Small intestine (tissue), 16 donors: ENCODE measurements at places on chromosomes 1 and 21.

GRCh38 chr1:55055084-55055882, 15.9 kb downstream of the PCSK9 start:
- DNase-seq = no peak

DNA sequence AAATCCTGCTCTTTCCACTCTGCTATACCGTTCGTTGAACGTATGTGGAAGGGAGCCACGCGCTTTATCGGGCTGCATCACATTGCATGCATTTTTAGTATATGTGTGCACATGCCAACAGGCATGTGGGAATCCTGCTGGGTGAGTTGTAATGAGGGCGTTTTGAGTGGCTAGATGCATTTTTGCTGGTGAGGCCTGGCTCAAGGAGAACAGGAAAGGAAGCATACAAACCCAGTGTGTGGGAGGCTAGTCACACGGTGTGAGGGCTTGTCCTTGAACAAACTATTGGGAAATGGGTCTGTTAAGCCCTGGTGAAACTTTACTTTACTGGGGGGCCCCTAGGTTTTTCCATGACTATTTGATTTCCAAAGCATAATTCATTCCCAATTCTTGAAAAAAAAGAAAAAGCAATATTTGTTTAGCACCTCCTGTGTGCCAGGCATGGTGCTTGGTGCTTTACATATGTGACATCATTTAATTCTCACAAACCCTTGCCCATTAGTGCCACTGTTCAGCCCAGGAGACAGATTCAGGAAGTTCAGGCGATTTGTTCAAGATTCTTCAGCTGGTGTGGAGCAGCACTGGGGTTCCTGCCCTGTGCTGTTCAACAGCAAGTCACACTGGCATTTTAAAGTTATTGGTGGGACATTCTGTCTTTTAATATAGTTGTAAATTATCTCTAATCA, 25.6 kb upstream of the JUN start:
- DNase-seq = peak; percentile 44

DNA sequence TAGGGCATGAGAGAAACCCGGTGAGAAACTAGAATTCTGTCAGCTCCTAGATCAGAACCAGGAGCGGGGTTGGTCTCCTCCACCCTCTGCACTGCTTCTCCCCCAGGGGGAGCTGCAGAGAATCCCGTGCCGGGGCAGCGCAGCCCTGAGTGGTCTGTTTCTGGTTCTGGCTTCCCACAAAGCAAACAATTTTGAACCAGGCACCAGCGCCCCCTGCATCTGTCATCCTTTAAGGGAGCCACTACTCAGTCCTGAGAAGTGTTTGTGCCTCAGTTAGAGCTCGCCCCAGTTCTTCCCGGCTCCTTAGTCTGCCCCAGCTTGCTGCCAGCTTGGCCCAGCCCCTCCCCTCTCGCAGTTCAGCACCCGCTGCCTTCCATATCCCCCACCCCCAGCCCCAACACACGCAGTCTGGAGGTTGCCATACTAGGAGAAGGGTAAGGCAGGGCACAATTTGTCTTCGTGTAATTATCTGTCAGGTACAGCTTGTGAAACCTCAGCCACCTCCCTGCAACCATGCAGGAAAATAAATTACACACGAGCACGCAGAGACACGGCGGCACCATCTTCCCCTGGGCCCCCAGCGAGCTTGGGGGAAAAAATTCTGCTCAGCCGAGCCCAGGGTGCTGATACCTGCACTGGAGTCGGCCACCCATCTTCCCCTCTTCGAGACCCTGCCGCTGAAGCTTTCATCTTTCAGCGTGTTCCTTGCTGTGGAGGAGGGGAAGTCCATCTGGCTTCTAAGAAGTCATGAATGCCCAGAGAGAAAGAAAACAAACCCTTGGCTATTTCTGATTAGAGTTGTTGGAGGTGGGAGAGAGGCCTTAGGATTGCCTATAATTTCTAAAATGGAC, 62.6 kb upstream of the CD1D start:
- peak; percentile 63 for DNase-seq

DNA sequence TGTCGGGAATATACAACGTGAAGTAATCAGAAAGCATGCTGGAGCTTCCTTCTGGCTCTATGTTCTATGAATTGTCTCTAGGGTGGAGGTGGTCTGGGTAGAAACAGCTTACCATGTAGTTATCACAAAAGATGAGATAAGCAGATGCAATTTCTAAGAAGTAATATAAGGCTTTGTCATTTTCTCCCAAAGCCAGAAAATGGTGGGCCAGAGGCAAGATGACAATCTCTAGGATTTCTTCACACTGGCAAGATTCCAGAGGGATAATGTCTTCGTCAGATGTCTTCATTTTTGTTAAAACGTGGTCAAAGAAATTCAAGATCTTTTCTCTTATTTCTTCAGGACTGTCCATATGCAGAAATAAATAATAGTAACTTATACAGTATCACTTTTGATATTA, 77.7 kb downstream of the ADCY10 start:
- DNase-seq = no peak

DNA sequence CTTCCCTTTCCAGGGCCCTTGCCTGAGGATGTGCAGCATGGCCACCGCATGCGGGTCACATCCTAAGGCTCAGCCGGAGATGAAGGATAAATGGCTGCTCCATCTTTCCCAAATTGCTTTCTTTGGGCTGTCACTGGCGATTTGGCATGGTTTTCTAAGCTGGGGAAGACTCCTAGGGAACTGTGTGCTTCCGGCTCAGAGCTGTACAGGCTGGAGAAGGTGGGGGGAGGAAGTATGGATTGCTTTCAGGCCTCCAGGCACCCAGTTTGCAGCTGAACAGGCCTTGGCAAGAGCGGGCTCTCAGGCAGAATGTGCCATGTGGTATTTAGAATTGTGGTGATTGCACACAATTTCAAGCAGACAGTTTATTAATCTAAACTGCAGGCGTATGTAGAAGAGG, 48.9 kb downstream of the TMEM53 start:
- no peak for DNase-seq

DNA sequence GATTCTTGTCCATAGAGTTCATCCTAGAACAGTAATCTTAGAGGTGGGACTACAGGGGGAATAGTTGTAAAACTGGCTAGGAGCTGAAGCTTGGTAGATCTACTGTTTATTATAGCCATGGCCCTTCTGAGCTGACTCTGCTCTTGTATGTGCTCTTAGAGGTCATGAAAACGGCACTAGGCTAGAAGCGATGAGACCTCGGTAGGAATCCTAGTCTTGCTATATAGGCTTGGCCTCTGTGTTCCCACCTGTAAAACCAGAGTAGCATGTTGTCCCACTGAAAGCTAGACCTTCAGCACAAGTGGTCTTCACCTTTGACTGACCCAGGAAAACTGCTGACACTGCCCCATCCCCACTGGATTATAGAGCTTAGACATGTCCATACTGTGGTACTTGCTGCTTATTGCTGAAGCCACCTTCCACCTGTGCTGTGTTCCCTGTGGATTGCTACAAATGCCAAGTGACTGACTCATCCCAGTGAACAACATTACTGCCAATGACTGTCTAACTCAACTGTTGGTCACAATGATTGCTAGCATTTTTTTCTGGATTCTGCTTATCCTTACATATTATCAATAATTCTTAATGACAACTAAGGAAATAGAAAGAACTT, 23.0 kb upstream of the PIGC start:
- DNase-seq = peak; percentile 52

GRCh38 chr21:43352568-43353281, 74.2 kb downstream of the SIK1 start:
- DNase-seq = no peak

DNA sequence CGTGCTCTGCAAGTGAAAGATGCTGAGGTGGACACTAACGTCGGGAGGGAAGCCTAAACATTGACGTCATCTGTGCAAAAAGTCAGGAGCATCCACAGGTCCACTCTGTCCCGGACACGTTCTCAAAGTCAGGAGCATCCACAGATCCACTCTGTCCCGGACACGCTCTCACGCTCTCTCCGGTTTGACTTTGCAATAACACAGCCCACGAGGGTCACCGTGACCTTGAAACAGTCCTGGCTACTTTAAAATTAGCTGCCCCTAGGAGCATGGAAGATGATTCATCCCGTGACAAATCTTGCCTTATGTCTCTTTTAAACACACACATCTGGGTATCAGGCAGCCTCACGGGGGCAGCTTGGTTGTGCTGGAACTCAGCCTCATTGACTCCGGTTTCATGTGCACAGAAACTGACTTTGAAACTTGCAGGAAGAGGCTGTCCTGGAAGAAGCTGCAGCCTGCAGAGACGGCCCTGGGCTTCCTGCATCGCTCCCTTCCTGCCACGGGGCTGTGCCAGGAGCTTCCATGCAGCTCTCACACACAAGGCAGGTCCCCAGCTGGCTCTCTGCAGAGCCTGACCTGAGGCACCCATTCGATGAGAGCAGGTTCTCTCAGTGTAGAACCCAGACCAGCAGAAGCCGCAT, 18.1 kb upstream of the COL18A1 start:
- no peak for DNase-seq

DNA sequence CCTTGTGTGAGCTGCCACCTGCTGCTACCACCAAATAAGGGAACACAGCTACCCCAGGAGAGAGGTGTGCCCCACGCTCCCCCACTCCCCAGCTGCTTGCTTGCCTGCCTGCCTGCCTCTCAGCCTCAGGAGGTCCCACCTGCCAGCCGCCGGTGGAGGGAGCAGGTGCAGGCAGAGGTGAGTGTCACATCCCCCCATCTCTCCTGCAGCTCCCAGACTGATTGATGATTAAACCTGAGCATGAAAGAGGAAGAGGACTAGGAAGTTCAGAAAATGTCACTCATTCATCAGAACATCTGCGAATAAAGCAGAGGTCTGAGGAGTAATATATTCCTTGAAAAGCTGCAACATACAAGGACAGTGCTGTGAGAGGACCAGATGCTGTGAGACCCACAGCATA, 58.6 kb upstream of the HIVEP3 start:
- DNase-seq = peak; percentile 40

DNA sequence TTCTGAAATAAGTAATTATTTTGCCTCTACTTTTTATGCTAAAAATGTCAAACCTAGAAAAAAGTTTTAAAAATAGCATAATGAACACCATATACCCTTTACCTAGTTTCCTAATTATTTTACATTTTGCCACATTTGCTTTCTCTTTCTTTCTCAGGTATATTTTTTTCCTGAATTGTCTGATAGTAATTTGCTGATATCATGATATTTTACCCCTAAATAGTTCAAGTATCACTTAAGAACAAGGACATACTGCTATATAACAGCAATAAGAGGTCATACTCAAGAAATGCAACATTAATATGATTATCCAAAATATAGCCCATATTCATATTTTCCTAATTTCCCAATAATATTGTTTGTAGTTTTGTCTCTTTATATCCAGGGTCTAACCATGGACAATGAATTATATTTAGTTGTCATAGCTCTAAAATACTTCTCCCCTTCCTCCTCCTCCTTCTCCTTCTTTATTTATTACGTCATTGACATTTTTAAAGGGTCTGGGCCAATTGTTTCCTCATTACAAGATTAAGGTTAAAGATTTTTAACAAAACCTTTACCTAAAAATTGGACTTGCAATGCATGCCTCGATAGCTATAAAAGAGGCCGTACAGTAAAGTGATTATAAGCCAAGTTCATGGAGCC, 20.3 kb upstream of the SMYD2 start:
- DNase-seq = no peak

GRCh38 chr1:175197531-175197930, 5.0 kb upstream of the KIAA0040 start:
- DNase-seq = no peak

DNA sequence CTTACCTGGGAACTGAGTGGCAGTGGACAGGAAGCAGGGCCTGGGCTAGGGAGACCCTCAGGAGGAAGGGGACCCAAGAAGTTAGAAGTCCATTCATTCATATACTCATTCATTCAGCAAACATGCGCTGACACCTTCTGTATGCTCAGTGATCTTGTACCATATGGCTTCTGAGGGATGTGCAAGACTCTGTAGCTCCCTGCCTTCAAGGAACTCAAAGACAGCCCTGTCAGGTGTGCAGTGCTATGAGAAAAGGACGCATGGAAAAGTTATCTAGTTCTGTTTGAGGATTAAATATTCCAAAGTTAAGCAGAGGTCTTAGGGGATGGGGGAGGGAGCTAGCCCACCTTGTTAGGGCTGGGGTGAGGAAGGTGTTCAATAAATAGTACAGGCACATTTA, 12.5 kb downstream of the DMAP1 start:
- DNase-seq = no peak

DNA sequence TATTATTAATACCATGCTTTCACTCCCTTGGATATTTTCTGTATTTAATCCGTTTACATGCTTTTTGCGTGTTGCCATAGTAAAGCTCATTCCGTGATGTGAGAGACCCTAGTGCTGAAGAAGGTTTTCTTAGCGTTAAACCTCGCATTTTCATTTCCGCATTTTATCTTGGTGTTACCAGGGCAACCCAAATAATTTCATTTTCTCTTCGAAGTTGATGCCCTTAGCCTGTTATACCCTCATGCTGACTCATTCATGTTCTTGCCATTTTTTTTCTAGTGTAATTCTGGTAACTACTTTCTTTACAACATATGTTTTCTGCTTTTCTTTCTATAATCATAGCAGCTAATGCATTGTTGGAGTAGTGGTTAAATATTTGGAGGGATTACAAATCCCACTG, 37.2 kb downstream of the LRRC8C start:
- no peak for DNase-seq

DNA sequence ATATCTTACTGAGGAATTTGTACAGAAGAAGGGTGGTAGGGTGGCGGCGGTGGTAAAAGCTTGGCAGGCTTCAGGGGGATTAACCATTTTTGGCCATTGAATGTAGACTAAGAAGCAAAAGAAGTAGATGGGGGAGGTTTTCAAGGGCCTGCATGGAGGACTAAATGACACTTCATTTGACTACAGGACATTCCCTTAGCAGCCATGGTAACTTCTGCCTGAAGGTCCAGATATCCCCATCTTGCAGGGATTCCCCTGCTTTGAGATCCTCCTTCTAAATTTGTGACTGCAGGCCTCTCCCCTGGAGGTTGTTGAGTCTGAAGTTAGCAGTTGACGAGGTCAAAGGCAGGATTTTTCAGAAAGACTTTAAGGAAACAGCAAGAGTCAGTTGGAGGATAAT, 4.8 kb downstream of the VASH2 start:
- no peak for DNase-seq

GRCh38 chr1:17757426-17757825, 2.3 kb downstream of the ACTL8 start:
- DNase-seq = no peak

DNA sequence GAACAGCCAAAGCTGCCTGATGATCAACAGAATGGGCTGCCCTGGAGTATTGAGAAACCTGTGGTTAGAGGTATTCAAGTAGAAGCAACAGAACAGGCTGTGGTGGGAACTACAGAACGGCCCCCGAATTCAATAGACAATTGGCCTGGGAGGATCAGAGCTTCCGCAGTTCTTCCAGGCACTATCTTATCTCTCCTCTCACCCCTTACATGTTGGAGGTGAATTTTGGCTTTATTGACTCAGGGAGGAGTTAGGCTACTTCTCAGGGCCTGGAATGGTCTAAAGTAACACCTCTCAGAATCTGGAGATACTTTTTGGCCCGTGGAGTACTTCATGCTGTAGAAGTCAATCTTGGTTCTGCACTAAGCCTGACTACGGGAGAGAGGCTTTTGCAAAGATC, 253.0 kb downstream of the PRDM2 start:
- DNase-seq = no peak

- DNase-seq = no peak
Measured at GRCh38 chr1:101653482-101653946, 343.2 kb downstream of the OLFM3 start.

- peak; percentile 83 for DNase-seq
Measured at GRCh38 chr21:41283211-41283818, 33.3 kb upstream of the FAM3B start.
